Trophoblast cell (in vitro differentiated cells and primary cell): ENCODE measurements at places on chromosomes 16 and 17.

- DNase-seq = no peak
Observed at GRCh38 chr17:11564589-11565380, 33.5 kb upstream of the DNAH9 start.

- no peak for DNase-seq
Observed at GRCh38 chr16:27273670-27274423, 5.3 kb upstream of the NSMCE1 start.

DNA sequence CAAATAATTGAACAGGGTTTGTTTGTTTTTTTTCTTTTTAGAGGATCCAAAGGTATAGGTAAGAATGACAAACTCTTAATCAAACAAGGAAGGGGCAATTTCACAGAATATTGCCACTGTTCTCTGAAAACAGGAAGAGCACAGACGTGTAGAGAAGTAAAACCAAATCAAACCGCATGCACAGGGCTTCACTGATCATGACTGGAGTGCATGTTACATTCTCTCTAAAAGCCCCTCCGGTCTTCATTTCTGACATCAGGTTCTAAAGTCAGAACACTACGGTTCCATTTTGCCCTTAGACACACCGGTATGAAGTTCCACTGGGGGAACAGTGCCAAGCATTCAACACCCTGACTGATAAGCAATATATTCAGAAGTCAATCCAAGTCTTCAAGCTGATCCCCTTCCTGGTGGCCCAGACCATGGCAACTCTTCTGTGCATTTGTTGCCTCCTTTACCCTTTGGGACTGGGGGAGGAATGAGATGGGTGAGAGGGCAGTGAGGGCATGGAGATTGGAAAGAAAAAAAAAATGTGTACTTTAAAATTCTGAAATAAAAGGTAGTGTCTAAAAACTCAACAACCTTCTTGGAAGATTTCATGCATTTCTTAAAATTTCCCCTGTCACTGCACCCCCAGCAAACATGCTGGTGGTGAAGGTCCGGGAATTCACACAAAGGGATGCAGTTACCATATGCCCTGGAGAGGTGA is 1.4 kb downstream of the MMD start:
- DNase-seq = peak; percentile 79

DNA sequence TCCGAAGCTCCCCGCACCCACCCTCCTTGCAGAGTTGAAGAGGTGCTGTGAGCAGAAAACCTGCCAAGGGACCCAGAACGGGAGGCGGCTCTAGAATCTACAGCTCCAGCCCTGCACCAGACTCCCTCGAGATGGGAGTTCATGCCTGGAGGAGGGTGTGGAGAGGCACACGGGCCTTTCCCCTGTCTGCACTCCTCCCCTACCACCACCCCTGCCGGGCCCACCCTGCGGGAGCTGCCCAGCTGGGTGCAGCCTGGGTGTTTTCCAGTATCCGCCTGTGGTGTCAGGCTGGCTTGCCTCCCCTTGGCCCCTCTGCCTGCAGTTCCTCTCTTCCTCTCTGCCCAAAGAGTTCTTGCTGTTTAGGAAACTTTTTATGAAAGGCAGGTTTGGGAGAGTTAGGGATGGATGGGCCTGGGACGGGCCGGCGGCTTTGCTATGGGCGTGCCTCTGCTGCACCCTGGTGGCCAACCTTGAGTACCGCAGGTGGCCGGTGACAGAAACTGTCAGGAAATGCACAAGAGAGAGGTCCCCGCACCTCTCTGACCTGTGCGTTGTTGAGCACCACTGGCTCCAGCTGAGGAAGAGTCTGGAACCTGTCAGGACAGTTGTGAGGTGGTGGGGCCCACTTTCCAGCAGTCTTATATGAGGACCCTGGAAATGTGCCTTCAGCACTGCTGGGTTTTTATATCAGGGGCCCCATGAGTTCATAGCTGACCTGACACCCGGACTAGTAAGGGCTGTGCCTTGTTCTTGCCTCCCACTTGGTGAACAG is 354.1 kb downstream of the SEC14L1 start:
- DNase-seq = peak; percentile 77

DNA sequence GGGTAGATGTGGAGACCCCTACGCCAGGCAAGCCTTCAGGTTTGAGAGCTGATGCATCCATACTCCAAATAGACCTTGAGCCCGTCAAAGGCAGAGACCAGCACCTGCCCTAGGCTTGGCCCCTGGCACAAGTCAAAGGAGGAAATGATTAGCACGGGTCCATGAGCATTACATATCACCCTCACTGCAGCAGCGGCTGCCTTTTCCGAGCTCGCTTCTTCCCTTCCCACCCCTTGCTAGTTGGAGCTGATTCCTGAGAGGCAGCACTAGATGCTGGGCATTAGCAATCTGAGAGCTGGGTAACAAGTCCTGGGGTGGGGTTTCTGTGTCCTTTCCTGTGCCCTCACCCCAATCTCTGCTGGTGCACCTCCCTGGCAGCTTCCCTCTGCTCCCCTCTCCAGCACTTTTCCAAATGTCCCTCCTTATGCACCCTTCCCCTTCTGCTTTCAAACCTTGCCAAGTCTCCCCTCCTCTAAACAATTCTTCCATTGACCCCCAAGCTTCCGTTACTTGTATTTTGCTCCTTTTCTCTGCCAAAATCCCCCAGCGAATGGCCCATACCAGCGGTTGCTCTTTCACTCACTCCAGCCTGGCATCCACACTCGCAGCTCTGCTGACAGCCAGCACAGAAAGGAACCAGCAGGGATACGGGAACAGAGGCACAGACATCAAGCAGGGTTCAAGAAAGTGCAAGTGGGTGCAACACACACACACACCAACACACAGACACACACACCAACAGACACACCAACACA is 3.0 kb downstream of the CDRT4 start:
- no peak for DNase-seq

DNA sequence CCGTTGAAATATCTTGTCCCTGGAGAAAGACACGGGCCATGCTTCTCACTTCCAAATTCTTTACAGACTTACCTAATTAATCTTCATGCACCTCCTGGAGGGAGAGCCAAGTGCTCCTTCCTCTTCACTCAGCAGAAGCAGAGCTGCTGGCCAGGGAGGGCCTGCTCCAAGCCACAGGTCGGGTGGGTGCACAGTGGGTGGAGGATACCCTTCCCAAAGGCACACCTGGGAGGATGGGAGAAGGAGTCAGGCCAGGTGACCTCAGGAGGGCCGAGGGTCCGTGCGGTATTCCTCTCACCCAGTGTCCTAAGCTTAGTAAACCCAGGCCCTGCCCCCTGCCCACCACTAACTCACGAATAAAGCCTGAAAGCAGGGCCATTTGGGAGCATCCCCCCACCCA is 171.3 kb upstream of the RPL38 start:
- DNase-seq = no peak

- no peak for DNase-seq
Observed at GRCh38 chr16:51184702-51185433, 33.8 kb upstream of the SALL1 start.

GRCh38 chr17:59527931-59528330 is 37.5 kb upstream of the DHX40 start:
- no peak for DNase-seq

GRCh38 chr17:31466096-31466760 is 74.8 kb downstream of the RAB11FIP4 start:
- no peak for DNase-seq

DNA sequence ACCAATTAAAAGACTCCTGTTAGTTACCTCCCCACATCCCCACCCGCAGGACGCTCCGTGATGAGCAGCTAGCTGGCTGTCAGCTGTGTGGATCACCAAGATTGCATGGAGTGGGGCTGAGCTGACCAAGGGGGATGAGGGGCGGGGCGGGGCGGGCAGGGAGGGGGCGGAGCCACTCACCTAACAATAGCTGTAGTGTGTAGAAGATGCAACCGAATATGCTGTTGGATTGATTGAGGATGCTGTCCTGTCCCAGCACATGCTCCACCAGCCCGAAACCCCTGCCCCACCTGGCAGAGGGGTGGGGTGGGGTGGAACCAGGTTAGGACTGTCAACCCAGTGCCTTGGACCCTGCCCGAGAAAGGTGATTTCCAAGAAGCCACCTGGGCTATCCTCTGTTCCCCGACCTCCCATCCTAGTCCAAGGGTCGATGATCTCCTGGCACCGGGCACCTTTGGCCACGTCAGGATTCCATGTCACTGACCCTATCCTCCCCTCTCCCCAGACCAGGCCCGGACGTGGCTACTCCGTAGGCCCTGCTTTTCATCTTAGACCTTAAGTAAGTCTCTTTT is 1.4 kb downstream of the VKORC1 start:
- DNase-seq = peak; percentile 52

DNA sequence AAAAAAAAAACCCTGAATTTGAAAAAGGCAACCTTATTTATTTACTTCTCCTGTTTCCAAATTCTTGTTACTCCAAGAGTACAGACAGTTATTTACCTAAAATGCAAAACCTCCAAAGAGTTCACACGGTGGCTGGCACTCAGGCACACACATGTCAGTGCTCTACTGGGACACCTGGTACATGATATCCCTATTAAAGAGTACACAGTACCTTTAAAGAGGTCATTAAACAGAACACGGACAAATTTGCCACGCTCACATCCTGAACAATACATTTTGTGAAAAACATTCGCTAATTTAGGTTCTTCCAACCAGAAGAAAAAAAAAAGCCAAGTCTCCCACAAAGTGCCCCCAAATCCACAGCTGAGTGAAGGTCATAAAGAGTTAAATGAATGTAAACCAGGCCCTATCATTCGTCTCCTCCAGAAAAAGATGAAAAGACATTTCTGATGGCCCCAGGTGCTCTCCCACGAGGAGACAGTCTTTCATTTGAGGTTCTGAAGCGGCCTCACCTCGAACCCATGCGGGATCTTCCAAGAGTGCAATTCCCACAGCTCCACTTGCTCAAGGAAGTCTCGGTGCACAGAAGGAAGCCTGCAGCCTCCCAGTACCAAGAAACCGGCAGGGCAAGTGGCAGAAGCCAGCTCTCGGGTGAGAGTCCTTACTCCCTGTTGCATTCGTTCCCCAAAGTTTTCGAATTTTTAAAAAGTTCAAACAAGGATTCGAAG is 993 bp downstream of the ERN1 start:
- DNase-seq = peak; percentile 54

GRCh38 chr17:82241183-82241925 is 12.5 kb downstream of the SLC16A3 start:
- no peak for DNase-seq
